Left renal pelvis (tissue), 4 donors: ENCODE measurements at places on chromosomes 7 and 10.

GRCh38 chr10:30984563-30985328 lies 46.9 kb downstream of the ZNF438 start:
- no peak for DNase-seq

DNA sequence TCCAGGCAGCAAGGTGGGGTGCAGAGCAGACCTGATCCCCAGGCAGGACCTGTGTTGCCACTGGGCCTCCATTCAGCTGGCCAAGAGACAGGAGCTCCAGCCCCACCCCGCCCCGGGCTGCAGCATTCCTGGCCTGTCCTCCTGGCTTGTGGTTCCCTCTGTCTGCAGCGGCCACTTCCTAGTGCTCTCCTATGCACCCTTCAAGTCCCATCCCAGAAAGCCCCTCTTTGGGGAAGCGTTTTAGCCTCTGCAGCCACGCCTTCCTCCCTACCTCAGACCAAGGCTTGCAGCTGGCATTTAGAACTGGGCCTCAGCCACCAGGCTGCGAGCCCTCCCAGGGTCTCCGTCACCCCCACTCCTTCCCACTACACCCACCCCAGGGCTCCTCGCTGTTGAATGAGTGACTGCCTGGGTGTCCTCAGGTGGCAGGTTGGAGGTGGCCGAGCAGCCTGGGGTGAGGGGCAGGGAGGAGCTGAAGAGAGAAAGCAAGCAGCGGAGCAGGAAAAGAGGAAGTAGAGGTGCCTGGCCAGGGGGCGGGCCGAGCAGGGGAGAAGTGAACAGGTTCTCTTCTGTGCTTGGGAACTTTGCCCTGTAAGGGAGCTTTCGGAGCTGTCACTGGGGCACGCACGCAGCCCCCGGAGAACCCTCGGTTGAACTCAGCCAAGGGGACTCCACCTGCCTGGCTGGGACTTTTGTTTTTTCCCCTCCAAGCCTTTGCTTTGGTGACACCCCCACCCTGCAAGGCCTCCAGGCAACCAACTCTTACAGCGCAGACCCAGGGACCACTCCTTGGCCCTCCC lies 109.1 kb upstream of the TNRC18 start:
- DNase-seq: no peak

DNA sequence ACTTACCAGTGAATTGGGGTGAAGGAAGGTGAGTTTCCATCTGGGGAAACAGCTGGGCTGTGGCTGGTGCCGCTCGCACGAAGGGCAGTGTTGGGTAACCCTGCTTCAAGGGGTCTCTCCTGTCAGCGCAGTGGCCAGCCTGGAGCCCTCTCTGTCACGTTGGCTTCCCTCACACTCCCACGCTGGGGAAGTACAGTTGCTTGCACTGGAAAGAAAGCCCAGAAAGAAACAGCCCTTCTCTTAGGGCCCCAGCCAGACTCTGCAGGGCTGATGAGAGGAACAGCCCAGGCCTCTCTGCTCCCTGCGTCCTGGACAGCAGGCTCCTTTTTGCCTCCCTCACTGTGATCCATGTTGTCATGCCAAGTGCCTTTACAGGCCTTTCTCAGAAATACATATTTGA lies 40.3 kb upstream of the TRIM8 start:
- no peak for DNase-seq

- DNase-seq: no peak
Observed at GRCh38 chr7:5773661-5774086, 7.8 kb downstream of the RNF216 start.

- DNase-seq: no peak
Observed at GRCh38 chr10:79347894-79348639, 798 bp downstream of the PPIF start.

- no peak for DNase-seq
Observed at GRCh38 chr10:70962686-70963085, 74.3 kb upstream of the PCBD1 start.
